Temporal lobe (tissue), 4 donors: ENCODE measurements at places on chromosomes 12 and 14. TPM values are rescaled to one million over a fixed set of nuclear protein-coding genes. Genes with fewer than 3 reads are reported as not detected.

The EXOC3L4 gene
- not detected for total RNA-seq

The MMP17 gene
- 22.4 TPM for total RNA-seq

The GZMB gene
- total RNA-seq = not detected

The DHRS1 gene
- total RNA-seq = 7.4 TPM

The GPR84 gene
- not detected for total RNA-seq

The PCED1B gene
- 0.25 TPM for total RNA-seq

The MGP gene
- total RNA-seq = 12.0 TPM

The GALNT9 gene
- total RNA-seq = 5.4 TPM

The STAC3 gene
- 0.25 TPM for total RNA-seq

The CLEC2B gene
- total RNA-seq = 3.7 TPM

The TOMM20L gene
- total RNA-seq = not detected

The PRKCH gene
- total RNA-seq = 5.9 TPM

The CLEC4C gene
- not detected for total RNA-seq

The COX14 gene
- 9.8 TPM for total RNA-seq

The ZNF664 gene
- 48.4 TPM for total RNA-seq

The A2ML1 gene
- 0.98 TPM for total RNA-seq

The TROAP gene
- total RNA-seq = 0.49 TPM

The RGS6 gene
- total RNA-seq = 7.6 TPM

The NPFF gene
- total RNA-seq = not detected

The WNK1 gene
- 93.7 TPM for total RNA-seq

The PIK3C2G gene
- total RNA-seq = 0.74 TPM

The ASIC1 gene
- 24.6 TPM for total RNA-seq

The MAP1LC3B2 gene
- 1.2 TPM for total RNA-seq

The NEUROD4 gene
- 0.98 TPM for total RNA-seq

The SPTB gene
- 17.0 TPM for total RNA-seq

The RERGL gene
- total RNA-seq = 0.74 TPM

The CLEC1B gene
- not detected for total RNA-seq

The SLC38A4 gene
- 0.74 TPM for total RNA-seq

The NFE2 gene
- 0.98 TPM for total RNA-seq

The ALDH1L2 gene
- total RNA-seq = 6.4 TPM

The SERPINA9 gene
- not detected for total RNA-seq

The HOTAIR gene
- not detected for total RNA-seq

The HCFC2 gene
- 48.4 TPM for total RNA-seq

The FBRSL1 gene
- total RNA-seq = 43.5 TPM

The KLC1 gene
- 412 TPM for total RNA-seq

The RFX4 gene
- 6.4 TPM for total RNA-seq

The KRT7 gene
- total RNA-seq = not detected

The TDRD9 gene
- 1.2 TPM for total RNA-seq

The L3HYPDH gene
- total RNA-seq = 20.2 TPM

The NRIP2 gene
- total RNA-seq = 0.25 TPM

The TMBIM4 gene
- 27.3 TPM for total RNA-seq

The EP400 gene
- 21.6 TPM for total RNA-seq

The EIF2B1 gene
- total RNA-seq = 31.2 TPM

The TPPP2 gene
- total RNA-seq = not detected

The OTUB2 gene
- 5.2 TPM for total RNA-seq

The PMEL gene
- total RNA-seq = 0.49 TPM

The RNASE7 gene
- total RNA-seq = not detected

The ANO2 gene
- 2.0 TPM for total RNA-seq

The SELPLG gene
- total RNA-seq = 1.2 TPM

The ANP32D gene
- 0.25 TPM for total RNA-seq

The DNAH10 gene
- 23.8 TPM for total RNA-seq

The FOXN4 gene
- 0.25 TPM for total RNA-seq

The GPRC5D gene
- total RNA-seq = not detected

The TEX22 gene
- total RNA-seq = 0.25 TPM

The ASB2 gene
- total RNA-seq = not detected

The RPL10L gene
- 0.25 TPM for total RNA-seq

The IQSEC3 gene
- total RNA-seq = 6.6 TPM

The JAG2 gene
- total RNA-seq = 27.8 TPM

The MDM1 gene
- 16.2 TPM for total RNA-seq
